ENCODE measurements at places on chromosomes 1 and 21.

DNA sequence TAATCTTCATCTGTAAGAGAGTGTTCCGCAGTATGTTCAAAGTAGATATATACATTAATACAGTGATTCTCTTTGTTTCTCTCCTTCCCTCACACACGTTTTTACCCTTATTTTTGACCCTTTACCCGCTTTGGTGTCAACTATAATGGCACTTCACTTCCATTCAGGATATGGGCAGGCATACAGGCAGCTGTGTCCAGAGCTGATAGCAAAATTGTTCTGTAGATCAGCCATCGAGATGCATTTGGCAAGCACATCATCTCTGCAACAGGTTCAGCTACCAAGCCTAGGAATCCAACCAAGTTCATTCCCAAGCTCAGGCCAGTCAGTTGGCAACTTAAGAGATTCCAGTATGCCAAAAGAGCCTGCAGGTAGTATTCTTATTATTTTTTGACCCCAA lies 74.8 kb downstream of the FNBP1L start:
- DNase-seq, result no peak

- no peak for DNase-seq
Observed at GRCh38 chr1:95583661-95584210, 349.7 kb downstream of the RWDD3 start.

GRCh38 chr1:197933647-197934046 lies 16.5 kb downstream of the LHX9 start:
- no peak for DNase-seq

GRCh38 chr1:24545662-24546061 lies 10.2 kb upstream of the NCMAP start:
- DNase-seq, result no peak

DNA sequence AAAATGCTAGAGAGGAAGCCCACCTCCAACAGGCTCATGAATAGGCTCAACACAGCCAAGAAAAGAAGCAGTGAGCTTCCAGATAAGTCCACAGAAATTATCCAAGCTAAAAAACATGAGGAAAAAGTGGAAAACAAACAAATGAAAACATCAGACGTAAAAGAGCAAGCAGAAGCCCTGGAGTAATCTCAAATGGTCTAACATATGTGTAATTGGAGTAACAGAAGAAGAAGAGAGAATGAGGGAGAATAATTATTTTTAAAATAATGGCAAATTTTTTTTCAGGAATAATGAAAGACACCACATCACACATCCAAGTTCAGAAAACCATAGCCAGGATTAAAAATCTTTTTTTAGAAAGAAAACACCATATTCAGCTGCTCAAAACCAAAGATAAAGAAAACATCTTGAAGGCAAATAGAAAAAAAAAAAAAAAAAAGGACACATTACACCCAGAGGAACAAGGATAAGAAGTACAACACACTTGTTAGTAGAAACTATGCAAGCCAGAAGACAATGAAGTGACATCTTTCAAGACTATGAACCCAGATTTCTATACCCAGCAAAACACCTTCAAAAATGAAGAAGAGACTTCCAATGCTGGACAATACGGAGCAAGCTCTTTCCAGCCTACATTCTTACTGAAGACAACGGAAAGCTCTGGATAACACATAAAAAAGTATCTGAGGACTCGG lies 10.6 kb upstream of the SUMO3 start:
- no peak for DNase-seq

- DNase-seq, result no peak
Observed at GRCh38 chr1:58391056-58391455, 155.5 kb downstream of the OMA1 start.

- no peak for DNase-seq
Observed at GRCh38 chr1:199405634-199406196, 621.8 kb upstream of the NR5A2 start.

DNA sequence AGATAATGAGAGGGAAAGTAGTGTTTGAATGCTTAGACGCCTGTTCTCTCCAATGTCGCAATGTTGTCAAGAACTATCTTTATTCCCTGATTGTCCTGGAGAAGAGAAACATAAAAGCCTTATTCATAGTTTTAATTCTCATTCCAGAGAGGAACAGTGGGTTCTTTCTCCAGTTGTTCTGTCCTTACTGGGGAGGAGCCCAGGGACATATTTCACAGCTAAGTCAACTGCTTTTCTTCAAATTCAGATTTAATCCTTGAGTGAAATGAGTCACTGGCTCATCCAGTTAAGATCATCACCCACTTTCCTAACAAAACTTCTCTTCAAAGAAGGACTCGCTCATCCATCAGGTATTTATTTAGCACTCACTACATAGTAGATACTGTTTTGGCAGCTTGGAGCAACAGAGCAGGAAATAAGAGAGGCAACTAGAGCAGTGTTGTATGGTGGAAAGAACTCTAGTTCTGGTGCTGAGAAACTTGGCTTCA lies 365.7 kb upstream of the USP24 start:
- DNase-seq, result no peak

DNA sequence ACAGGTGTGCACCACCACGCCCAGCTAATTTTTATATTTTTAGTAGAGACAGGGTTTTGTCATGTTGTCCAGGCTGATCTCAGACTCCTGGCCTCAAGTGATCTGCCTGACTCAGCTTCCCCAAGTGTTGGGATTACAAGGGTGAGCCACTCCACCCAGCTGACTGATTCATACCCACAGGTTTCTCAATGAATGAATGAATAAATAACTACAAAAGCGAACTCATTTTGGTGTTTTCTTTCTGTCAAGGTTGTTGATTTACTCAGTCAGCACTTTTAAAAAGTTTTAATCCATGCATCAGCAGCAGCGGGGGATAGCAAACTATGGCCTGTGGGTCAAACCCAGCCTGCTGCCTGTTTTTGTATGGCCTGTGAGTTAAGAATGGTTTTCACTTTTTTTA lies 217.5 kb downstream of the FAF1 start:
- DNase-seq, result no peak

DNA sequence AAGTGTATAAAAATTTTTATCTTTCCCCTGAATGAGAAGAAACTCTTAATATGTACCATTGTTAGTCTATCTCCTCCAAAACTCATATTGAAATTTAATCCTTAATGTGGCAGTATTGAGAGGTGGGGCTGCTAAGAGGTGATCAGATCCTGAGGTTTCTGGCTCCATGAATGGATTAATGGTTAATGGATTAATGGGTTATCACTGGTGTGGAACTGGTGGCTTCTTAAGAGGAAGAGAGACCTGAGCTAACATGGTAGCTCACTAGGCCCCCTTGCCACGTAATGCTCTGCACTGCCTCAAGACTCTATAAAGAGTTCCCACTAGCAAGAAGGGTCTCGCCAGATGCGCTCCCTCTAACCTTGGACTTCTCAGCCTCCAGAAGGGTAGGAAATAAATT lies 70.6 kb upstream of the ZBTB18 start:
- no peak for DNase-seq

GRCh38 chr1:46166521-46167462 lies 8.1 kb upstream of the TSPAN1 start:
- peak; percentile 15 for DNase-seq

DNA sequence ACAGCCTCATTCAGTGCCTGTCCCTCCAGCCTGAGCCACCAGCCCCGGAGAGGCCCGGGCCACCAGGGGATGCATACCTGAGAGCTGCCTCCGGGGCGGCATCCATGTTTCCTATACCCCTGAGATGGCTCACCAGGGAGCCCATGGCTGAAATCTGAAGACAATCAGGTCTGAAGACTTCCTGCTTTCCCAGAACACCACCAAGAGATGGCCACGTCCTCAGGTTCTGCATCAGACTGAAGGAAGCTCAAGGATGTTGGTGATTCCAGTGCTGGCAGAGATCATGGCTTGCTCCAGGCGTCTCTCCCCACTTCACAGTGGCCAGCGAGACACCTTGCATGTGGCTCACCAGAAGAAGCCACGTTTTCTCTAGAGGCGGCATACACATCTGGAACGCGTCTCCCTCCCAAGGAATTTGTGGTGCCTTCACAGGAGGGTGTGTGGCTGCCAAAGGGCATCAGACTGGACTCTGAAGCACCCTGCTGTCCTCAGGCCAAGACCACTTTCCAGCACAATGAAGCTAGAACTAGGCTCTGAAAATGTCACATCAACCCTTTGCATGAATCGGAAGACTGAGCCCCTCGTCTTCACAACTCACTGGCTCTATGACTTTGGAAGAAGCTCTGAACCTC lies 170.7 kb upstream of the IRF2BP2 start:
- no peak for DNase-seq

DNA sequence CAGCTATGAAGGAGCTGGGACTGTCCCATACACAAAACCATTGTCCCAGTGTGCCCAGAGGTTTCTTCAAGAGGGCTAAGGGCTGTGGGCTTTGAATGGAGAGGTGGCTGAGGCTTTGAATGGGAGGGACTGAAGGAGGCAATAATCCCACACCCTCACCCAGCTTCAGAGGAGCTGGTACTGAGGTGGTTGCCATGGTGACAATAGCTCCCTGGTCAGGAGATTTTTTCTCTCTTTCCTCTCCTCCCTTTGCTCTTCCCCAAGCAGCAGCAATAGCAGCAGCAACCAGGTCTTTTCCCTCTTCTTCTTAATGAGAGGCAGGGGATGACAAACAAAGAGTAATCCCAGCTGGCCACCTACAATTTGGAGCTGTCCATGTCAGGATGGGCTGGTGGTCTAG lies 1.6 kb downstream of the HPCAL4 start:
- no peak for DNase-seq

DNA sequence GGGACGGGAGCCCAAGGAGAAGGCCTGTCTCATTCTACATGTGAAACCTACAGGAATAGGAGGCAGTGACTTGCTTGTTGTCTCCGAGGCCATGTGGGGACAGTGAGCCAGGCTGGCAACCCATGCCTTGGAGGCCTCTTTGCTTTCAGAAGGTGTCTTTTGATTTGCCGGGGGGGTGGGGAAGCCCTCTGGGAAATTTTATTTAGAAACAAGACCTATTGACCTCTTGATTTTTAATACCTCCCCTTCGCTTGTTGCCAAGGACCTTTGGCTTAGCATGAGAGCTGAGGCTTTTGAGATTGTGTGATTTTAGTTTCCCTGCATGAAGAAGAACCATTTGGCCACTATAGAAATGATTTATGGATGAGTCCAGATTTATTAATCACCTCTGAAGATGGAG lies 4.1 kb downstream of the ARMH1 start:
- no peak for DNase-seq

DNA sequence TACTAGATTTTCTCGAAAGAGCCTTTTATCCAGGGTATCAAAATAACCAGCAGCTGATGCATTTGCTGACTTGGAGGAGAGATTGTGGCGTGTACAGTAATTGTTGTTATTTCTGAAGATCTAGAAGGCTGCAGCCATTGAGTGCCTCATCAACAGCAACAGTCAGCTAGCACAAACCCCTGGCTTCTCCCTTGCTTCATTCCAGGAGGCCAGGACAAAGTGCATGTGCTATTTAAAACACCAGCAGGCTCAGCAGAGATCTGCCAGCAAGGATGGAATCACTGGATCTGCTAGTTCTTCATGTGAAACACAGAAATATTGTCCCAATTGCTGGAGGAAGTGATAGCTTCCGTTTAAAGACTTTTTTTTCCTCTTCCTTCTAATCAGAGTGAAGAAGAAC lies 2.8 kb upstream of the NGF start:
- no peak for DNase-seq

DNA sequence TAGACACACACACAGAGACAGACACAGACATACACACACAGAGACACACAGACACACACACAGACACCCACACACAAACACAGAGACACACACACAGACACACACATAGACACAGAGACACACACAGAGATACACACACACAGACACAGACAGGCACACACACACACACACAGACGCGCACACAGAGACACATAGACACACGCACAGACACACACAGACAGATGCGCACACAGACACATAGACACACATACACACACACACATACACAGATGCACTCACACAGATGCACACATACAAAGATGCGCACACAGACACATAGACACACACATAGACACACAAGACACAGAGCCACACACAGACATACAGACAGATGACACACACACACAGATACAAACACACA lies 16.0 kb downstream of the KIF21B start:
- no peak for DNase-seq

DNA sequence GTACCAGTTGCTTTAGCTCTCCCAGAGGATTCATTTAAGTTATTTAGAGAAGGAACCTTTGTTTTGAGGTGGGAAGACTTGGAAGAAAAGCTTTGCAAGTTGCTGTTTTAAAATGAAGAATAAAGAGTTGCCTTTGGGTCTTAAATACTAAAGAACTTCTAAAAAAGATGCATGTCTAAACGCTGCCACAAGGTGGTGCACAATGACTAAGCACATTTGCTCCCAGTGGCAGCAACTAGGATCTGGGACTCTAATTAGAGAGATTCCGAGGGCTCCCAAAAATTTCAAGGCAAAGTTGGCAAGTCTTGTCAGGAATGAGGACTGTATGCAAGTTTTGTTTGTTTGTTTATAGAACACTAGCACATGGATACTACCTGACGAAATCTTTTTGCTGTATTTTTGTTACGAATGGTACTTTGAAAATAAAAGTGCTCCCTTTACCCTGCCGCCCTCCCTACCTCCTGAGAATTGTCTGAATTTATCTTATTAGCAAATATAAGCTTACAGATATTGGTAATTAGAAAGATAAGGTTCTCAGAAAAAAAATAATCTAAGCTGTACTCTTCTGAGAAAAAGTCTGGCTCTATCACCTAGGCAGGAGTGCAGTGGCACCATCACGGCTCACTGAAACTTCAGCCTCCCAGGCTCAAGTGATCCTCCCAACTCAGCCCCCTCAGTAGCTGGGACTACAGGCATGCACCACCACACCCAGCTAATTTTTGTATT lies 121.8 kb downstream of the HFM1 start:
- DNase-seq, result peak; percentile 26

- no peak for DNase-seq
Observed at GRCh38 chr1:9107136-9107535, 21.8 kb downstream of the GPR157 start.

DNA sequence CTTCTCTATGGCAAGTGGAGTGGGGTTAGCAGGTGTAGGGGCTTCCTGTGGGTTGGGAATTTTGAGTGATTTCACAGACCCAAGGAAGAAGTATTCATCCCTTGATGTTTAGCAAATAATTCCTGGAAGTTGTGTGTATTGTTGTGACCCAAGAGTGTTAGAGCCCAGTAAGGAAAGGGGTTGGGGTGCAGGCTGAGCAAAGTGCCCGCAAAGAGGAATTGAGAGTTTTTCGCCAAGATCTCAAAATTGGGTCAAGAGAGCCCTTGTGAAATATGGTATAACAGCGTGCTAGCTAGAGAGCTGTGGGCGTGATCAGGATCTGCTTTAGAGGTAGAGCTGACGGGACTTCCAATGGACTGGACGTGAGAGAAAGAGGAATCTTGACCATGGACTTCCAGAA lies 73.0 kb upstream of the LAPTM5 start:
- DNase-seq, result no peak

GRCh38 chr1:154657556-154657955 lies 49.6 kb upstream of the ADAR start:
- no peak for DNase-seq

- DNase-seq, result no peak
Observed at GRCh38 chr21:44024257-44024656, 12.1 kb downstream of the TRAPPC10 start.

- no peak for DNase-seq
Observed at GRCh38 chr1:52955129-52955970, 28.3 kb downstream of the SCP2 start.
